Stimulated activated CD8-positive, alpha-beta memory T cell treated with anti-CD3 and anti-CD28 coated beads, Interleukin-15, amount 100 ng/mL, for 48 hours (primary cell): ENCODE measurements at places on chromosomes 16 and 17.

- DNase-seq = no peak
Measured at GRCh38 chr16:11319529-11320146, 25.6 kb upstream of the RMI2 start.

- DNase-seq = no peak
Measured at GRCh38 chr16:2514333-2515179, 804 bp downstream of the ATP6V0C start.

GRCh38 chr17:538181-538973, 176.3 kb downstream of the VPS53 start:
- no peak for DNase-seq

- DNase-seq = peak; percentile 37
Measured at GRCh38 chr17:45160447-45161287, 1.0 kb upstream of the HEXIM2 start.

GRCh38 chr17:57622683-57623433, 122.2 kb downstream of the CCDC182 start:
- no peak for DNase-seq

DNA sequence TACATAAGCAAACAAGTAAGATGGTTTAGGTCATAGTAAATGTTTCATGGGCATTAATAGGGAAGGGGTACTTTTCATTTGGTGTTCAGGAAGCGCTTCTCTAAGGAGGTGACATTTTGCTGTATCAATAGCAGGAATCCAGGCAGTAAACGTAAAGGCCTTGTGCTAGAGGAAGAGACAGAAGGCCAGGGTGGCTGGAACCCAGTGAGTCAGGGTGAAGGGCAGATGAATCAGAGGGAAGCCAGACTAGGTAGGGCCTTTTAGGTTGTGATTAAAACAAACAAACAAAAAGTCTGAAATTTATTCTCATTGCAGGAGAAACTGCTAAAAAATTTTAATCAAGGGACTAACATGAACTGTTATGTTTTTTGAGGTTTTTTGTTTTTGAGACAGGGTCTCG, 6.5 kb downstream of the BMERB1 start:
- DNase-seq = no peak

- DNase-seq = no peak
Measured at GRCh38 chr17:31674305-31674704, 184.7 kb downstream of the COPRS start.

- no peak for DNase-seq
Measured at GRCh38 chr16:85639529-85640253, 26.6 kb downstream of the GSE1 start.

- DNase-seq = no peak
Measured at GRCh38 chr16:27526180-27526579, 23.5 kb downstream of the GTF3C1 start.

DNA sequence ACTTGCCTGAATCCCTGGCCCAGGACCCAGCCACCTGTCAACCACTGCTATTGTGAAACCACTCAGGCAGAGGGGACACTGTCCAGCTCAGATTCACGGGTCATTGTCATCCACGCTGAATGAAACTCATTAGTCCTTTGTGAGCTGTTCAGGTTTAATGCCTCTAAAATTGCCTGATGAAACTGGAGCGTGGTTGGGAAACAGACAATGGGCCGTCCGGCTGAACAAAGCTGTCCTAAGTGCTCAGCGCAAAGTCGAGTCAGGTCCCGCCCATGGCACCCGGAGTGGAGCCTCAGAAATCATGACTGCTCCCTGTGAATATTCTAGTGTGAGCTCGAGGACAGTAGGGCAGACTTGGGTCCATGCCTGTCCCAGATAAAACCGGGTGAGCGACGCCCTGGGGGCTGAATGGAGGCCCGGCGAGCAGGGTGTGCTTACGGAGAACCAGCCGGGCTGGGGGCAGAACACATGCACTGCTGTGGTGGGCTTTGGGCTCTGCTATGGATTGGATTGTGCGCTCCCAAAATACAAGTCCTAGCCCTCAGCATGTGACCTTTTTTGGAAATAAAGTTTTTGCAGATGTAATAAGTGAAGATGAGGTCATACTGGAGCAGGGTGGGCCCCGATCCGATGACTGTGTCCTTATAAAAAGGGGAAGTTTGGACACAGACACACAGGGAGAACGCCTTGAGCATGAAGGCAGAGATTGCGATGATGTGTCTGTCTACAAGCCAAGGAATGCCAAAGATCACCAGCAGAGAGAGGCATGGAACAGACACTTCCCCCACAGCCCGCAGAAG, 12.9 kb upstream of the CMIP start:
- DNase-seq = no peak

DNA sequence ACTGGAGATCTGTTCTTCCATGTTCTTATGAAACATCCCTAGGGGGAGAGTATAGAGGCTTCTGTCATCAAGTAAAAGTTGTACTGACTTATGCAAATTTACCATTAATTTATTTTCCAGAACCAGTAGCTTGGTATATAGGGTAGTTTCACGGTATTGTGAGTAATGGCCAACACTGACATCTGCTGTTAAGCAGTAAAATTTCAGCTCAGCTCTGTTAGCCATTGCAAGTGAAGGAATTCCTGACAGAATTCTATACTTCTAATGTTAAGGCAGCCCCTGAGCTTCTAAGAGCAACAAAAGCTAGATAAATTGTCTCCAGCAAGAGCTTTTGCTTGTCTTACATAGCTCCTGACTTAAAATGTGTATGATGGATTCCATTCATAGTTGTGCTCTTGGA, 613.5 kb upstream of the C16orf82 start:
- DNase-seq = no peak

- DNase-seq = no peak
Measured at GRCh38 chr16:2592786-2593185, 55.0 kb downstream of the PDPK1 start.

GRCh38 chr17:51258756-51259563, 889 bp downstream of the MBTD1 start:
- no peak for DNase-seq

GRCh38 chr17:37359682-37360188, 16.1 kb upstream of the C17orf78 start:
- no peak for DNase-seq

DNA sequence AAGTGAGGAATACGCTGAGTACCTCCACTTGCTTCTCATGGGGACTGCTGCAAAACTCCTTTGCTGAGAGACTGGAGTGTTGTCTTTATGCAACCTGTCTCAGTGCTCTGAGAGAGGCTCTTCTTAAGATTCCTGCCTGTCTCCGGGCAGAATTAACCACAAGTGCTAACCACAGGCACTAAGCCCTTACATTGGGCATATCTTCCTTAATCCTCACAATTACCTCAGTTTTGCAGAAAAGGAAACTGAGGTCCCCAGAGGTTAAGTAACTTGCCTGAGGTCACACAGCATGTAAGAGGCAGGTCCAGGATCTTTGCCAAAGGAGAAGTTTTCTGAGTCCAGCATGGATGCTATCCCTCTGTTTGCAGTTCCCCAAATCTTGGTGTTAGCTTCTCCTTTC, 86.0 kb downstream of the GP2 start:
- DNase-seq = no peak

DNA sequence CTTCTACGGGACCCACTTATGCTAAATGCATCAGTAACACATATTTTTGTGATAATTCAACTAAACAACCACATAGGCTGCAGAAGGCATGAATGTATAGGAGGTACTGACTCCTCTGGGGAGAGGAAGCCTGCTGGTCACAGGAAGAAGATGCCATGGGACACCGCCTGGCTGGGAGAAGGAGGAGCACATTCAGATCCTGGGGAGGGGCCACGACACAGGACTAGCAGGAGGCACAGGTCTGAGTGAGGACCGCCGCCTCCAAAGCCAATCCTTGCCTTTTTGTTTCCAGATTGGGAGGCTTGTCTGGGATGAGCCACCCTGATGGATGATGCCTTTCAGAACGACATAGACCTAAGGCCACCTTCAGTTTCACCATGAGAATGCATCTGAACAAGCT, 34.6 kb downstream of the MBTPS1 start:
- no peak for DNase-seq

GRCh38 chr17:80220054-80220735, at the start of the genes SGSH and SLC26A11:
TSS of gene SGSH (minus strand) at chr17:80220333. CDS start at chr17:80220313, 20 bp downstream.
TSS of gene SLC26A11 (plus strand) at chr17:80220427. CDS start at chr17:80221561, 1,134 bp downstream.
- DNase-seq = peak; percentile 61

- no peak for DNase-seq
Measured at GRCh38 chr16:12456355-12456754, 347.3 kb downstream of the CPPED1 start.

DNA sequence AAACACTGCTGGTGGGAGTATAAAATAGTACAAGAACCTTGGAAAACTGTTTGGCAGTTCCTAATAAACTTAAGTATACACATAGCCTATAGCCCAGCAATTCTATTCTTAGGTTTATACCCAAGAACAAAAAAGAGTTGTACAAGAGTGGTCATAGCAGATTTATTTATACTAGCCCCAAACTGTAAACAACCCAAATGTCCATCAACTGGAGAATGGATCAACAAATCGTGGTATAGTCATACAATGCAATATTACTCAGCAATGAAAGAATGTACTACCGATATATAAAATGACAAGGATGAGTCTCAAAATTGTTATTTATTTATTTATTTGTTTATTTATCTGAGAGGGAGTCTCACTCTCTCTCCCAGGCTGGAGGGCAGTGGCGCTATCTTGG, 23.1 kb downstream of the GNGT2 start:
- no peak for DNase-seq
